Activated CD8-positive, alpha-beta memory T cell treated with anti-CD3 and anti-CD28 coated beads, Interleukin-2, amount 10 ng/mL, durations not matched to agents 7 days and 5 days (primary cell): ENCODE measurements at places on chromosomes 4 and X. TPM values are rescaled to one million over a fixed set of nuclear protein-coding genes. Genes with fewer than 3 reads are reported as not detected.

TAF9B gene
- total RNA-seq, result 18.5 TPM

HTN3 gene
- total RNA-seq, result not detected

CFAP47 gene
- not detected for total RNA-seq

ZNF711 gene
- 0.26 TPM for total RNA-seq

- no peak for DNase-seq
Observed at GRCh38 chrX:14073071-14073470, 43.4 kb upstream of the GEMIN8 start.

DNA sequence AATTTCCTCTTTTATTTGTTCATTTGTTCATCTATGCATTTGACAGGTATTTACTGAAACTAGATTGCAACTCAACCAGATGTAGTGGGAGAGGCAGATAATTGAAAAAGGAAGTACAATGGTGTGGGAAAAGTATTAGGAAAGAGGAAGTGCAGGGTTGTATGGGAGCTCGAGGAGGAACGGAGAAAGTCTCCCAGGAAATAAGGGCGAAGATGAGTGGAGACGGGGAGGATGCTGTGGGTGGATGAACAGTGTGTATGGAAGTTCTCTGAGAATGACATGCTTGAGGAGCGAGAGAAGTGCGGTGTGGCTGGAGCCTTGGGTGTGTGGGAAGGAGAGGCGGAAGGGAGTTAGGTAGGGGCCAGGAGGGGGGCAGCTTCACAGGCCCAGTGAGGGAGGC is 87.5 kb upstream of the DHX15 start:
- DNase-seq, result no peak

DNA sequence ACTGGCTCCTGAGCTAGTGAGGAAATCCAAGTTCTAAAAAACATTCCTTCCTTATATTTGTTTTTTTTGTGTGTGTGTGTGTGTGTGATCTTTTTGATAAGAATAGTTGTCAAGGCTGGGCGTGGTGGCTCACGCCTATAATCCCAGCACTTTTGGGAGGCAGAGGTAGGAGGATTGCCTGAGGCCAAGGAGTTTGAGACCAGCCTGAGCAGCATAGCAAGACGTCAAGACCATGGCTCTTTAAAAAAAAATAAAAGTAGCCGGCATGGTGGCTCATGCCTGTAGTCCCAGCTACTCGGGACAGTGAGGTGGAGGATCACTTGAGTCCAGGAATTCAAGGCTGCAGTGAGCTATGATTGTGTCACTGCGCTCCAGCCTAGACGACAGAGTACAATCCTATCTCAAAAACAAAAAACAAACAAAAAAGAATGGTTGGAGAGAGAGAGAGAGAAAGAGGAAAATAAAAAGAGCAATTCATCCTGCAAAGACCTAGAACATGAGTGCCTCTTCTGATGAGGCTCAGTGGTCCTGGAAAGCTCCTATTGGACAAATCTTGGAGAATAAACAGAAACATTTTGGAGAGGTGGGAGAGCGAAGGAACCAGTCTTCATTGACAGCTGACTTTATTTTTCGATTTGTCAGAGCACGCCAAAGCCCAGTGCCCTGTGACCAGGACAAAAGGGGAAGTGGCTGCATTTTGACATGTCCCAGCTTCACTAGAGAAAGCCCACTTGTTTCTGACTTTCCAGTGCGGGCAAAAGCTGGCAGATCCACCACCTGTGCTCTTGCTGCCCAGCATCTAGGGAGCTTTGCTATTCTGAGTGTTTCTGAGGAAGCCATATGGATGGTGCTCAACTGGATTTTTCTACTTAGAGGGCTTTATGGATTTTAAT is 244.7 kb downstream of the PALLD start:
- DNase-seq, result no peak

DNA sequence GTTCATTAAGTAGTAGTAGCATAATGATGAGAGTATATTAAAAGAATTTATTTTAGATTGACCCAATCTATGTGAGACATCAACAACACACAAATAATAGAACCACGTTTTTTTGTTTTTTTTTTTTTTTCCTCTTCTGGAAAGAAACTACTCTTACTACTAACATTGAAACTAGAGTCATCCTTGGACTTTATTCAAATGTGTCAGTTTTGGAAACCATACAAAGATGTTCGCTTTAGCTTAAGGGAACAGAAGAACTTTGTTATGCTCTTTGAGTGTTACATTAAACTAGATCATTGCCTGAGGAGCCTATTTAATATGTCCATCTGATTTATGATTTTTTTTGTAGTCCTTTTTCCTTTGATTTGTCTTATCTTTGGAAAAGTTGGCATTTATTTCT is 166.7 kb downstream of the RPA4 start:
- DNase-seq, result no peak

- DNase-seq, result no peak
Observed at GRCh38 chrX:134525086-134525792, 65.3 kb downstream of the HPRT1 start.
